ENCODE measurements at places on chromosomes 3 and 15.

GRCh38 chr3:73467211-73467610, 157.5 kb downstream of the PDZRN3 start:
- no peak for DNase-seq

GRCh38 chr3:43015991-43016865, 37.1 kb downstream of the GASK1A start:
- DNase-seq = no peak

DNA sequence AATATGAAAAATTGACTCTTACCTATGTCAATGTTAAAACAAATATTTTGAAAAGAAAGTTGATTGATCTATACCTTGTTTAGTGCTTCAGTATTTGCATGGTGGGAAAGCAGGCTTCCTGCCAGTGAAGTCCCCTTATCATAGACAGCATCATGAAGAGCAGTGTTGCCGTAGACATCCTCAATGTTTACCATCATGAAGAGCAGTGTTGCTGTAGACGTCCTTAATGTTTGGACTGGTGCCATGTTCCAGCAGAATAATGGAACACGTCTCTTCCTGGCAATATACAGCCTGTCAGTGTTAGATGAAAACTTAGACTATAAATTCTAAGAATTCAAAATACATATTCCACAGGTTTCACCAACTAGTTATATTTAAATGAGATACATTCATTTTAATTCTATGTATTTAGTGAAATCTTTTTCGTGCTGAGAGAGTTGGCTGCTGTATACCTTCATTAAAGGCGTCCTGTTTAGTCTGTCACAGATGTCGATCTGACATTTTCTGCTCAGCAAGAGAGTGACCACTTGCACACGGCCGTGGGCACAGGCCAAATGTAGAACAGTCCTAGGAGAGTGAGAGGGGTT, 116.8 kb downstream of the LMLN start:
- no peak for DNase-seq

GRCh38 chr3:188323067-188323842, 169.3 kb downstream of the LPP start:
- no peak for DNase-seq

DNA sequence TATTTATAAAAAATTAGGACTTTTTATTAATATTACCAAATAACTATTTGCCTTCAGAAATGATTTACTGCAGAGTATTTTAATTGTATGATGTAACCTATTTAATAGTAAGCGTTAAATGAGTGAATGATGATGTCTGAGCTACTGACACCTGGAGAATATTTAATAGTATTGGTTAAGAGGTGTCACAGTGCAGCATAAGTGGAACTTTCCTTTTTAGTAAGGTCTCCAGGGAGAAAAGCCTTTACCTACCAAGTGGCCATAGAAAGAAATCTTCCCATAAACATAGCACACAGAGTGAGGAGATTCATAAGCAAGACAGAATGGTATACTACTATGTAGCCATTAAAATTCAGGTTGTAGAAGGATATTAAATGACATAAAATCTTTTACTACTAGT, 441.7 kb downstream of the TBL1XR1 start:
- no peak for DNase-seq

All from globus pallidus (tissue), 1 donor.